Posterior vena cava (tissue), 2 donors: ENCODE measurements at places on chromosomes 11 and 22. TPM values are rescaled to one million over a fixed set of nuclear protein-coding genes. Genes with fewer than 3 reads are reported as not detected.

LDLRAD3 gene
- 12.4 TPM for total RNA-seq

OR52I2 gene
- not detected for total RNA-seq

APOA5 gene
- not detected for total RNA-seq

KCNC1 gene
- total RNA-seq = not detected

IL18 gene
- total RNA-seq = 11.3 TPM

MMP13 gene
- not detected for total RNA-seq

IL10RA gene
- 12.1 TPM for total RNA-seq

INPP5J gene
- total RNA-seq = 0.52 TPM

OR8D1 gene
- not detected for total RNA-seq

HOATZ gene
- not detected for total RNA-seq

DNA sequence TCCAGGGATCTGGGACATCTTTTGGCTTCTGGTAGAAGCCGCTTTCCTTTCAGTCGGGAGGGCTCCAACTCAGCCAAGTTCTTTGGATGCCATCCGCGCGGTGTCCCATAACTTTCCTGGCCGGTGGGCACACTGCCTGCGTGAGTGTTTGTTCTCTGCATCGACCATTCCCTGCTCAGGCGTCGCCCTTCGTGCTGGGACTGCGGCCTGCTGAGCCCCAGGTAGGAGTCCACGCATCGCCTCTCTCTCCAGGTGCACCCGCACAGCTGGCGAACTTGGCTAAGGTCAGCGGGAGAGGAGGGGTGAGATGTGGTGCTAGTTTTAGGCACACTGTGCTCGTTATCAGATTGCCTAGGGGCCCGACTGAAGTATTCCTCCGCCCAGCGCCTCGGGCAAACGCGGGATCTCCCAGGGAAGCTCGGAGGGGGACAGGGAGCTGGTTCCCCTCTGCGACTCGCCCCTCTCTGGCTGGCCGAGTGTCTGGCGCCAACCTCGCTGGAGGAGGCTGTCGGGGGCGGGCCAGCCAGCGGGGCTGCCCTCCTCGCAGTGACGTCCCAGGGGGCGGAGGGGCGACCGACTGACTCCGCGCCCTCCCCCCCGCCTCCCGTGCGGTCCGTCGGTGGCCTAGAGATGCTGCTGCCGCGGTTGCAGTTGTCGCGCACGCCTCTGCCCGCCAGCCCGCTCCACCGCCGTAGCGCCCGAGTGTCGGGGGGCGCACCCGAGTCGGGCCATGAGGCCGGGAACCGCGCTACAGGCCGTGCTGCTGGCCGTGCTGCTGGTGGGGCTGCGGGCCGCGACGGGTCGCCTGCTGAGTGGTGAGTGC lies at the start of gene LAYN:
Gene LAYN (plus strand): TSS at position 607 of the 823 bp plus-strand sequence. CDS start 124 bp downstream, at position 731.
- DNase-seq = peak; percentile 82

GRCh38 chr11:20277014-20277413 lies 86.5 kb upstream of the HTATIP2 start:
- no peak for DNase-seq

DNA sequence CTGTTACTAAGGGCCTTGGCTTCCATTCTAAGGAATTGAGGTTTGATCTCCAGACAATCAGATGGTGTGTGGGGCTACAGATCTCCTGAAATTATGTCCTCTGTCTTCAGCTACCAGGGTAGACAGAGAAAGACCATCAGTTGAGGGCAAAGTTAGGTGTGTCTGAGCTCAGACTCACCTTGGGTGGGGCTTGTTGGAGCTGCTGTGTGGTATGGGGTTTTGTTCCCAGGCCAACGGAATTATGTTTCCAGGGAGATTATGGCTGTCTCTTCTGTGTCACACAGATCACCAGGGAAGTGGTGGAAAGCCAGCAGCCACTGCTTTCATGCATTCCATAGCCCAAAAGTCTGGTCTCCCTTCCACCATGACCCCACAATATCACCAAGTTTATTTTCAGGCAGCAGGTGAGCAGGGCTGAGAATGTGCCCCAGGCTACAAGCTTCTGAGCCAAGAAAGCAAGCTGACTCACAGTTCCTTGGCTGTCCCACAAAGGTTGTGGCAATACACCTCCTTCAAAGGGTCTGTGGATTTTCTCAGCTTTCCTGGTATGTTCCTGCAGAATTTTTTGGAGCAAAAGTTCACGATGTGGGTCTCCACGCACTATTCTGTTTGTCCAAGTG lies 714.9 kb downstream of the LUZP2 start:
- DNase-seq = no peak

DNA sequence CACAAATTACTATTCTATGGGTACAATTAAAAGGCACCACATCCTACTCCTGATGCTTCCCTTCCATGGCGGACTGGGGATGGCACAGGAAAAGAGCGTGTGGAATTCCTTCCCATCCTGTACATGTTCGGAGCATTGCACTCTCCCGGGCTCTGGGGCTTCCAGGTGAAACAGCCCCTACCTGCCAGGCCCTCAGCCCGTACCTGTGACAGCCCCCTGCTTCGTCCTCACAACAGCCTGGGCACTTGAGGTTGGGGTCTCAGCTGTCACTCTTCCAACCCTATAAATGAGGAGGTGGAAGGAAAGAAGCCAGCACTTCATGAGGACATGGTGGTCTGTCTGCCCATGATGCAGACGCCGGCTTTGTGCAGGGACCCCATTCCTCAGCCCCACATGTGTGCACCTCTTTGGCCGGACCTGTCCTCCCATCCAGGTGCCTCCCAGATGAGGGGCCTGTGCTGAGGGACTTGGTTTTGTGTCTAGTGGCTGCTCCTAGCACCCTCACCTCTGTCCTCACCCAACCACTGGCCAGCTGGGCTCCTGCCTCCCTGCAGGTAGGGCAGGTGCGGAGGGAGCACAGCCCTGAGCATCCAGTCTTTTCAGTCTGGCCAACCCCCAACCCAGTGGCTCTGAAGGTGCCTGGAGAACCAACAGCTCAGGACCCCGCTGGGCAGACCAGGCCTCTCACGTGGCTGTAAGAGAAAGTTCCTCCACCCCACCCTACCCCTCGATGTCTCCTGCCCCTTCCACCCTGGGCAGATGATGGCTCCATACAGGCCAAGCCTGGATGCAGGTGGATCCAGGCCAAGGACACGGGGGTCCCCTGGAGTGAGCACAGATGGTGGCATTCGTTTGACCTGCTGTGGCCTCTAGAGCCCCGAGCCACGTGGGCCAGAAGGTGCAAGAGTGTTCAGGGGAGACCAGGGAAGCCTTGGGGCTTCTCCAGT lies 23.4 kb upstream of the WNT7B start:
- peak; percentile 73 for DNase-seq

- DNase-seq = no peak
These were observed 47.2 kb downstream of the MRGPRX2 start for GRCh38 chr11:19013181-19013857.

- no peak for DNase-seq
These were observed 3.1 kb upstream of the TMEM109 start for GRCh38 chr11:60910711-60911380.

GRCh38 chr11:100681064-100681502 lies 6.0 kb upstream of the ARHGAP42 start:
- no peak for DNase-seq

DNA sequence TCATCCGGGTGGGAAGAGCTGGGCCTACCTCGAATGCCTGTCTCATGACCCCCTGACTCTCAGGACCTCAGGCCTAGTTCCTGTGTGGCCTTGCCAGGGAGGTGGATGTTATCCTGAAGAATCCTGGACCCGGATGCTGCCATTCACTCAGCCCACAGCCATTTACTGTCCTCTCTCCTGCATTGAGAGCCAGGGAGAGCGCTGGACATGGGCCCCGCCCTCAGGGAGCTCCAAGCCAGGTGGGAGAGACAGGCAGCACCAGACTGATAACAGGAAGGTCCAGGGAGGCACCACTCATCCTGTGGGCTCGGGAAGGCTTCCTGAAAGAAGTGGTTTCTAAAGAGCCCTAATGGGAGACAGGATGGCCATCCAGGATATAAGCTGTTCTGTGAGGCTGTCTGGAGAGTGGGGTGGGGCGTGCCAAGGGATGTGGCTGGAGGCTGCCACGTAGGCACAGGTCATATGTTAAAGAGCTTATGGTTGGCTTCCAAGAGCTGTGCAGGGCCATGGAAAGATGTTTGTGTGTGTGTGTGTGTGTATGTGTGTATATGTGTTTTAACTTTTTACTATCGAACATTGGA lies 8.6 kb downstream of the SERPINH1 start:
- no peak for DNase-seq

DNA sequence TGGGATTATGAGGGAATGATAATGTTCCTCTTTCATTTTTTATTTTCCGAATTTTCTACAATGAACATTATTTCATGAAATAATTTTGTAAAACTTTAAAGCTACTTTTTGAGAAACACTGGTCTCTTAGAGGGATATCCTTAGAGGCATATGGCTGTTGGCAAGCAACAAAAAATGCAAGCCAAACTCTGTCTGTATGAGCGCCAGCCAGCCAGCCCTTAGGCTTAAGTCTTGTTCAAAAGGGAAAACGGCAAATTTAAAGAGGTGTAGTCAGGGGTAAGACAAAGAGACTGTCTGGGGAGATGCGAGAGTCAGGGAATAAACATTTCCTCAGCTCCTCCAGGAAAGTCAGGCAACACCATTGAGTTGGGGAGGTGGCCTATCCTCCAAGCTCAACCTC lies 22.5 kb downstream of the ASCC2 start:
- no peak for DNase-seq

GRCh38 chr11:58576887-58577471 lies 1.3 kb upstream of the LPXN start:
- DNase-seq = no peak

- DNase-seq = no peak
These were observed 375.9 kb downstream of the GUCY1A2 start for GRCh38 chr11:106642331-106642730.

GRCh38 chr22:20580611-20581502 lies 73.4 kb downstream of the MED15 start:
- DNase-seq = no peak

DNA sequence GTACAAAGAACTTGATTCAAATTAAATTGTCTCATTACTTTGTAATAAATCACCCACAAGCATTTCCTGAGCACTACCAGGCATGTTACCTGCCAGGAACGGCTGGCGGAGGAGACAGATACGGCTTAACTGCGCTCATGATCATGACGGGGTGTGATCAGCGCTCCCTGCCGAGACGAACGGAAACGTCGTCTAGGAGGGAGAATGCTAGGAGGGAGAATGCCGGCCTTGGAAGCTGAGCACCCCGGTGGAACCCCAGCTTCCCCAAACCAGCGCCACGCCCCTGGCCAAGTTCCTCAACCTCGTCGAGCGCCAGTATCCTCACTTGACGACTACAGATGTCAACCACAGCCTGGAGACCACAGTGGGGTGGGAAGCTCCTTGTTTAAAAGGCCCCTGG lies 272.8 kb downstream of the CTTN start:
- no peak for DNase-seq

- DNase-seq = no peak
These were observed 8.0 kb downstream of the ARFGAP3 start for GRCh38 chr22:42848941-42849550.

GRCh38 chr22:48314073-48314472 lies 1513.6 kb downstream of the BRD1 start:
- DNase-seq = no peak

GRCh38 chr11:123690485-123690884 lies 36.1 kb upstream of the SCN3B start:
- no peak for DNase-seq

GRCh38 chr11:130310622-130311021 lies 4.1 kb downstream of the ZBTB44 start:
- no peak for DNase-seq

DNA sequence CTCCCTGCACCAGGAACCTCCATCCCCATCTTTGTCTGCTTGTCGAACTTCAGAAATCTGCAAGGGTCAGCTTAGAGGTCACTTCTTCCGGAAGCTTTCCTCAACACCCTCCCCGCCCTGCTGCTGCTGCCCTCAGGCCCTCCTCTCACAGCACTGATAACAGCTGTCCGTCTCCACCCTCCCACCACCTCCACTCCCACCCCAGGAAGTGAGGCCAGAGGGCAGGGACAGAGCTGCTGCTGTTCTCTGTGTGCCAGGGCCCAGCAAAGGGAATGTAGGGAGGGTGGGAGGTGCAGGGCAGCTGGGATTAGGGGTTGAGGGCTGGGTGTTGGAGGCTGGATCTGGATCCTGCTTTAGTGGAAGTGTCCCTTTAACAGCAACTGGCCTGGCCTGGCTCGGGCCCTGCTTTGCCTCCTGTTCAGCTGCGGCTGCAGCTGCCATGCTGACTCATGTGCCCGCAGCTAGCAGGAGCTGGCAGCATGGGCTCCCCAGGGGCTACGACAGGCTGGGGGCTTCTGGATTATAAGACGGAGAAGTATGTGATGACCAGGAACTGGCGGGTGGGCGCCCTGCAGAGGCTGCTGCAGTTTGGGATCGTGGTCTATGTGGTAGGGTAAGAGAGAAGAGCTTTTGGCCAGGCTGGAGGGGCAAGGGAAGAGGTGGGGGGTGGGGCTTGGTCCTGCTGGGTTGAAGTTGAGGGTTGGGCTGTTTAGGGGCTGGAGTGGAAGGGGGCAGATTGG lies at the start of gene P2RX6:
Gene P2RX6 (plus strand): TSS at position 440 of the 740 bp plus-strand sequence. CDS start 10 bp downstream, at position 450.
- peak; percentile 79 for DNase-seq

GRCh38 chr22:17334983-17335382 lies 34.3 kb upstream of the CECR2 start:
- DNase-seq = no peak

- DNase-seq = no peak
These were observed 482.3 kb upstream of the CCDC90B start for GRCh38 chr11:83768489-83768888.

- no peak for DNase-seq
These were observed 4.5 kb downstream of the PATE1 start for GRCh38 chr11:125750629-125751028.

GRCh38 chr22:42655693-42656092 lies 6.5 kb upstream of the CYB5R3 start:
- DNase-seq = no peak

- no peak for DNase-seq
These were observed 11.9 kb downstream of the FAM83F start for GRCh38 chr22:40006641-40007040.

GRCh38 chr11:45810431-45811108 lies 5.6 kb downstream of the SLC35C1 start:
- DNase-seq = no peak
